Left colon (tissue), 2 donors: ENCODE measurements at places on chromosomes 6 and 20. TPM values are rescaled to one million over a fixed set of nuclear protein-coding genes. Genes with fewer than 3 reads are reported as not detected.

Gene NHLRC1
- 2.3 TPM for total RNA-seq

Gene PTCRA
- total RNA-seq: not detected

Gene TRERF1
- total RNA-seq: 4.0 TPM

Gene CCM2L
- 1.7 TPM for total RNA-seq

Gene PTCHD4
- total RNA-seq: 0.25 TPM

Gene PRR18
- total RNA-seq: not detected

Gene PPP1R14C
- total RNA-seq: 28.9 TPM

Gene SUMO4
- total RNA-seq: 2.7 TPM

Gene SF3B5
- total RNA-seq: 133 TPM

Gene BACH2
- 0.67 TPM for total RNA-seq

Gene TRIM40
- total RNA-seq: 30.7 TPM

DNA sequence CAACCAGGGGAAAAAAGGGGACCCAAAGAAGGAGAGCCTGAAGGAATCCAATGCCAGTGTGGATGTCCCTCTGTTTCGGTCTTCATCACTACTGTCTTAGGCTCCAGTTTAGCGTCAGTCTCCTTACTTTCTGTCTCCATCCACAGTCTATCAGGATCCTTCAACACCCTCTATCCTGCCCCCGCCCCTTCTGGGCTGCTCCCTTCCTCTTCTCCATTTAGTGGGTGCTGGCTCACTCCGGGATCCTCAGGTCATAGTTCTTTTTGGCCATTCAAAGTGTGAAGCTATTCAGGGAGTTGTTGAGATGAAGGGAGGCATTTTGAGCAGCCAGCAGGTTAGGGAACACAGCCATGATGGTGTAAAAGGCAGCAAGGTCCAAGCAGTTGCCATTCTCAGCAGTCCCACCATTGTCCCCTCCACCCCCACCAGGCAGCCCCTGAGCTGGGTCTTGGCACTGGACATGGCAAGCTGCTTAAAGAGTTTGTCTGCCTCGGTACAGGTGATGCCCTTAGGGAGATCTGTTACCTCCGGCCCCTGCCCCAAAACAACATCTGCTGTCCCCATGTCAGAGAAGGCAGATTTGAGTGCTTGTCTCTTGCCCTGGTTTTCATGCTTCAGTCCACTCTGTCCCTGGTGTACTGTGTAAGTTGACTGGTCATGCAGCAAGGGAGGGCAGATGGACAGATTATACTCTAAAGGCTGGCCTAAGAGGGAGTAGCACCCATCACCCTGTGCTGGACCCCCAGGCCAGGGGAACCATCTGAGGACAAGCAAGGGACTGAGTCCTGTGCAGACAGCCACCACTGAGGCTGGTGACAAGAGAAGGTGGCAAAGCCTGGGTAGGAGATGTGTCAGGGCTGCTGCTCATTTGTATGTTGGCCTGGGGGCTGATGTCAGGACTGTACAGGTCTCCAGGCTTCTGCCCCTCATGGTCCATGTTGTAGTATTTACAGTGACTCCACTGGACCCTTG is 842.0 kb downstream of the HACE1 start:
- DNase-seq: no peak

- no peak for DNase-seq
Measured at GRCh38 chr20:53716395-53716794, 122.8 kb upstream of the ZNF217 start.

GRCh38 chr6:131377112-131377705 is 195.8 kb upstream of the ARG1 start:
- no peak for DNase-seq

DNA sequence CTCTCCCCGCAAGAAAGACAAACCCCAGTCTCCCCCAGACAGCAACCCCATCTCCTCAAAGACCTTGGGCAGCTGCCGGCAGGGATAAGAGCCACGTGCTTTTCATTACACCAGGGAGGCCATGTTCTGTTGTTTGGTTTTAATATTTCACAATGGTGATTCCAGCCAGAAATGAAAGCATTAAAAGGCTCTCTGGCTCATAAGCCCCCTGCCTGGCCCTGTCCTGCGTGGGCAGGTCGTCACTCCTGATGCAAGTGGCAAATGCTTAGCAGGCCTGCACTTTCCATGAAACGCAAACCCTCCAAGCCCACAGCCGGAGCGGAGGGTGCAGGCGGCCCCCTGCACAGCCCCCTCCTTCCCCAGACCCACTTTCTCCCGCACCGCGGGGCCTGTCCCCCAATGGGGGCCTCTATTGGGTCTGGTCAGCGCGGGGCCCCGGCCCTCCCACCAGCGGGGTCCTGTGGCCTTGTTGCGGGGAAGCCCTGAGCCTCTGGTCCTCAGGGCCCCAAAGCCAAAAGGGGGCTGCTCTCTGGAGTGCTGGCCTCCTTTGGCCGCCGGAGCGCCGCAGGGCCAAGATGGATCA is 77.2 kb downstream of the TMEM242 start:
- no peak for DNase-seq

- DNase-seq: no peak
Measured at GRCh38 chr6:132187816-132188215, 213.5 kb downstream of the MOXD1 start.

- DNase-seq: no peak
Measured at GRCh38 chr6:69914015-69914485, 47.7 kb downstream of the COL19A1 start.

- no peak for DNase-seq
Measured at GRCh38 chr6:22925304-22925835, 356.0 kb downstream of the HDGFL1 start.

GRCh38 chr6:91387290-91388059 is 800.6 kb upstream of the MAP3K7 start:
- no peak for DNase-seq

DNA sequence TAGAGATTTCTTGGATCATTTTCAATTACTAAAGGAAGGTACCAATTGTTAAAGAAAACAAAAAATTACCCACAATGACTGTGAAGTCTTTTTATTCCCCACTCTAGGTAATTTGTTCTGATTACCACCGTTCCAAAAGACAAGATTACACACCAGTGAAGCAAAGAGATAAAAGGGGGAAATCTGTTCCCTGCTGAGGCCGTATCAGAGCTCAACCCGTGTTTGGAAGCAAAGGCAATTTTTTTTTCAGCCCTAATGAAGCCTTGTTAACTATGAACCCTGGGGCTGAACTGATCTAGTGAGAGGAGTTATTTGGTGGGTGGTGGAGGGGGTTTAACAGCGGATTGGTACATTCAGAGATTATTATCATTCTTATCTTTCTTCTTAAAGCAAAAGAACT is 128.5 kb downstream of the ALDH8A1 start:
- DNase-seq: no peak

GRCh38 chr20:25282034-25282781 is 34.3 kb downstream of the PYGB start:
- DNase-seq: peak; percentile 23

DNA sequence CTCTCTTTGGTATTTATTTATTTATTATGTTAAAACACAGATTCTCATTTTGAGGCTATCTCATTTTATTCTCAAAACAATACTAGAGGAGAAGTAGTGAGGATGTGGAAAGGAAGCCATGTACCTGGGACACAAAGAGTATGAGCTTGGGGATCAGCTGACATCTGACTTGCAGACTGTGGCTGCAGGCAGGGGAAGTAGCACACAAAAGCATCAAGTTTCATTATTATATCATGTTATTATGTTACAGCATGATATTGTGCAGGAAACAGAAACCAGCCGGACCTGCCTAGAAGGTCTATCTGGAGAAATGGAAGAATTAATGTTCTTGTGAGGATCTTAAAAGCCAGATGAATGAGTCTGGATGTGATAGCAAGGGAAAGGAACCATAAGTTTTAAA is 248.2 kb downstream of the KHDC1L start:
- DNase-seq: no peak

DNA sequence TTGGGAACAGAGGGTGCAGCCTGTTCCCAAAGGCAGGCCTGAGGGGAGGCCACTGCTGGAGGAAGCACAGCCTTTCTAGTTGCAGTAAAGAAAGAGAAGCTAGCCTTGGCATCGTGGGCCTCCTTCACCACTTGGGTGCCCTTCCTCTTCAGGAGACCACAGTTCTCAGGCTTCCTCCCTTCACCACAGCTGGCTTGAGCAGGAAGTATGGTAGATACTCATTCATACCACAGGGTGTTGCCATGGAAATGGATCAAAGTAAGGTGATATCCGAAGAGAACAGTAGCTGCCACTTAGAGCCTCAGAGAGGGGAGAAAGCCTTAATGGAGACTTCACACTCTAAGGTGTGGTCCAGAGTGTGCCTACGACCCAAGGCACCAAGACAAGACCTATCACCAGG is 120.4 kb upstream of the RIPOR2 start:
- no peak for DNase-seq

DNA sequence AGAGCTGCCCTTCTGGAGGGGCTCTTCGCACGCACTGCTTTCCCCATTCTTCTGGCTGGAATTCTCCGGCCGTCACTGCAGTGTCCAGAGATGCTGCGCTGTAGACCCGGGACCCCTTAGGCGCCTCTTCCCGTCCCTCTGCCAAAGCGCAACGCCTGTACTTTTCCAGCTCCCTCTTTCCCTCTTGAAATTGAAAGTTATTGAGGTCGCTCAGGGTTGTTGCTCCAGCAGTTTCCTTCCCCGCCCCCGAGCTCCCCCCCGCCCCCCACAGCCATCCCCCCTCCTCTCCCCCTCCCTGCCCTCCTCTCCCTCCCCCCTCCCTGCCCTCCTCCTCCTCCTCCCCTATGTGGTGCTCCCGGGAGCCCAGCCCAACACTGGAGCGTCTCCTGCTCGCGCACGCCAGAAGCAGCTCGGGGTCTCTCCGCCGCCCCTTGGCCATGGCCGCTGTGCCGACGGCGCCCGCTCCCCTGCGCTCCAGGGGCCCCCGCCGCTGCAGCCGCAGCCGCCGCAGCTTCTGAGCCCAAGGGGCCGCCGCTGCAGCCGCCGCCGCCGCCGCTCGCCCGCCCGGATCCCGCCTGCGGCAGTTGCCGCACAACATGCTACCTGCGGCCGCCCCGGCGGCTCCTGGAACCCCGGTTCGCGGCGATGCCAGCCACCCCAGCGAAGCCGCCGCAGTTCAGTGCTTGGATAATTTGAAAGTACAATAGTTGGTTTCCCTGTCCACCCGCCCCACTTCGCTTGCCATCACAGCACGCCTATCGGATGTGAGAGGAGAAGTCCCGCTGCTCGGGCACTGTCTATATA is at the start of gene RSPO3:
TSS of gene RSPO3 (plus strand) at position 374 of the 804 bp plus-strand sequence. CDS start 522 bp downstream, outside the sequence.
- DNase-seq: peak; percentile 11

GRCh38 chr6:134217105-134217797 is 100.7 kb downstream of the SGK1 start:
- no peak for DNase-seq

DNA sequence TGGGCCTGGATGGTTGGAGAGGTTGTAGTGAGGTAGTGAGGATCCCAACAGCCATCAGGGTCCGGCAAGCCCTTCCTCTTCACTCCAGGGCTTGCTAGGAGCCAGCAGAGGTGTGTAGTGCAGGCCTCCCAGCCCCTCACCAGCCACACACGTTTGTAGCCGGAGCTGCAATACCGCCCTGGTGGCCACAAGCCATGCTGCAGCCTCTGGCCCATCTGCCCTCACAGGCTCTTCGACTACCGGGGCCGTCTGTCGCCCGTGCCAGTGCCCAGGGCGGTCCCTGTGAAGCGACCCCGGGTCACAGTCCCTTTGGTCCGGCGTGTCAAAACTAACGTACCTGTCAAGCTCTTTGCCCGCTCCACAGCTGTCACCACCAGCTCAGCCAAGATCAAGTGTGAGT is 36.4 kb downstream of the EIF2S2 start:
- DNase-seq: no peak

DNA sequence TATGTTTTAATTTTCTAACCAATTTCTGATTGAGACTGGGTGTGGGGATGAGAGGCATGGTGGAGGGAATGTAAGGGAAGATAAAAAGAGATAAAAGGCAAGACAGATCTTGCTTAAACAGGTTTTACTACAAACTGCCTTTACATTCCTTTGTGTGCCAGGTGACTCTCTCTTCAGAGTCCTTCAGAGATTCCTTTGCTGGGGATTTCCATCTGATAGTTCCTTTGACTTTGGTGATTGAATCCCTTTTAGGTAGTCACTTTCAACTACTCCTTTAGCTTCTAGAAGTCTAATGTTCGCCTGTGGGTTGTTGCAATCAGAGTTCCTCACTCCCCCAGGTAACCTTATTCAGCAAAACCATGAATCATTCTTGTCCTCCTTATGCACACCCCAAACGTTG is 283.3 kb upstream of the MANEA start:
- DNase-seq: no peak

DNA sequence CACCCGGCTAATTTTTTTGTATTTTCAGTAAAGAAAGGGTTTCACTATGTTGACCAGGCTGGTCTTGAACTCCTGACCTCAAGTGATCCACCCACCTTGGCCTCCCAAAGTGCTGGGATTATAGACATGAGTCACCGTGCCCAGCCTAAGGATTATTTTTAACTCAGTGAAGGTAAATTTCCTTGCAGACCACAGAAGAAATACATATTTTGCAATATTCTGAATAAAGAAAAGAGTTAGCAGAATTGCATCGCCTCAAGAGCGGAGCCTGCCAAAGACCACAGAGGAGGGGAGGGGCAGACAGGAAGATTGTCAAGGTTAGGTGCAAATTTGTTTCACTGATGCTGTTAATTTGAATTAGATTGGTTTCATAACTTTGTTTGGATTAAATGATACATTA is 47.4 kb downstream of the SOD2 start:
- no peak for DNase-seq

- peak; percentile 84 for DNase-seq
Measured at GRCh38 chr6:32244946-32245398, 21.1 kb upstream of the NOTCH4 start.

GRCh38 chr6:87968435-87969278 is 79.0 kb upstream of the SPACA1 start:
- DNase-seq: peak; percentile 41

DNA sequence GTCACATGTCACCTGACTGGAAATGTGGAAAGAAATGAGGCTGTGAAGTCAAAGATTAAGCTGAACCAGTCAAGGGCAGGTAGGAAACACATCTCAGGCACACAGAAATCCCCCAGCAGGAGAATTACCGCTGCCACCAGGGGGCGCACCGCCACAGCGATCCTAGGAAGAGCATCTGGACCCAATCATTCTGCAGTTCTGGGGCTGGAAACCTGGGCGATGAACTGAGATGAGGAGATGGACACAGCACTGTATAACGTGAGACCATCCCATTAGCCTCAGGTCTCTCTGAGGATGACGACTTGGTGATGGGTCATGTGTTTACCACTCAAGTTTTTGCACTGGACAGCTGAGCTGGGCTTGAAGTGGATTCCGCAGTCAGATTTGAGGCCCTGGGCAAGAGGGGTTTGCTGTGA is 6.5 kb upstream of the SLC24A3 start:
- peak; percentile 51 for DNase-seq

DNA sequence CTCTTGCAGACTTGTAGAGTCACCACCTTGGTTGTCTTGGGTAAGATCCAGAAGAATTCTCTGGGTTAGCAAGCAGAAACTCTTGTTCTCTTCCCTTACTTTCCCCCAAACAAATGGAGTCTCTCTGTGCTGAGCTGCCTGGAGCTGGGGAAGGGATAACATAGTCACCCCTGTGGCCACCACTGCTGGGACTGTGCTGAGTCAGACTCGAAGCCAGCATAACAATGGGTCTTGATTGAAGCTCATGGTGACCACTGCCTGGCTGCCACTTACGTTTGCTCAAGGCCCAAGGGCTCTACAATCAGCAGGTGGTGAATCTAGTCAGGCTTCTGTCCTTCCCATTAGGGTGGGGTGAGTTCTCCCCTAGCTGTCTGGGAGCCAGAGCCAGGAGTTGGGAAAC is 15.4 kb upstream of the ERVFRD-1 start:
- no peak for DNase-seq

- DNase-seq: no peak
Measured at GRCh38 chr6:125481056-125481455, 179.3 kb upstream of the HDDC2 start.

GRCh38 chr6:91437315-91437729 is 850.5 kb upstream of the MAP3K7 start:
- DNase-seq: no peak

GRCh38 chr20:32610472-32611218 is 25.5 kb upstream of the NOL4L start:
- DNase-seq: no peak

GRCh38 chr6:10194816-10195672 is 219.8 kb downstream of the TFAP2A start:
- no peak for DNase-seq
